Fibroblast of pulmonary artery (primary cell): ENCODE measurements at places on chromosomes 4 and X.

- peak; percentile 96 for DNase-seq
These were observed 92.0 kb upstream of the TNIP3 start for GRCh38 chr4:121255986-121256750.

DNA sequence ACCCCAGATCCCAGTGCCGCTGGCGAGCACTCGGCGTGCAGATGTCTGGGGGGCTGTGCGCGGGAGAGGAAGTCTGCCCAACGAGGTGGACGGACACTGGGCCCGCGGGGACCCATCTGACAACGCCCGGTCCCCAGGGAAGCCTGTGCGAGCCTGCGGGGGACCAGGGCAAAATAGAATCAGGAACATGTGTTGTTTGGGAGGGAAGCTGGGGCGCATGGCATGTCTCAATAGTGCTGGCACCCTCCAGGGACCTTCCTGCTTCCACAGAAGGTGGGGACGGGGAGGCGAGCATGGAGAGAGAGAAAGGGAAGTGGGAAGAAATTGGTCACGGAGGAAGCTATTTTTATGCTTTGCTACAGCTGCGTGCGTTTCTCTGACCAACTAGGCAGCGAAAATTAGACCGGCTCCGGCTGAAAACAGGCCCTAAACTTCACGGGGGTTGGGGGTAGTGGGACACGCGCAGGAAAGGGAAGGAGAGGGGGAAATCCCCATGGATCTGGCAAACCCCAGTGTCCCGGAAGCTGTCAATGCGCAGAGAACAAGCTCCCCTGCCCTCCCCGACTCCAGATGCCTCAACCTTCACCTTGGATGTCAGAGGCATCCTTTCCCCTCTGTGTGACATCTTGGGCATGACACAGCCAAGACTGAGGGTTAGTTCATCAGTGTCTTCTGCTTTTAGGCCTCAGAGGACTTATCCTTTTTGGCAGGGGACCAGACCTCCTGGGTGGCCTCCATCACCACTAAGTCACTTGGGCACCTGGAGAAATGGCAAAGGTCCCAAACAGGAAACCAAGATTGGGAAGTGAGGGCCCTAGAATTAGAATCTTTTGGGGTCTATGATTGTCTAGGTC lies 169.8 kb upstream of the BCOR start:
- no peak for DNase-seq

DNA sequence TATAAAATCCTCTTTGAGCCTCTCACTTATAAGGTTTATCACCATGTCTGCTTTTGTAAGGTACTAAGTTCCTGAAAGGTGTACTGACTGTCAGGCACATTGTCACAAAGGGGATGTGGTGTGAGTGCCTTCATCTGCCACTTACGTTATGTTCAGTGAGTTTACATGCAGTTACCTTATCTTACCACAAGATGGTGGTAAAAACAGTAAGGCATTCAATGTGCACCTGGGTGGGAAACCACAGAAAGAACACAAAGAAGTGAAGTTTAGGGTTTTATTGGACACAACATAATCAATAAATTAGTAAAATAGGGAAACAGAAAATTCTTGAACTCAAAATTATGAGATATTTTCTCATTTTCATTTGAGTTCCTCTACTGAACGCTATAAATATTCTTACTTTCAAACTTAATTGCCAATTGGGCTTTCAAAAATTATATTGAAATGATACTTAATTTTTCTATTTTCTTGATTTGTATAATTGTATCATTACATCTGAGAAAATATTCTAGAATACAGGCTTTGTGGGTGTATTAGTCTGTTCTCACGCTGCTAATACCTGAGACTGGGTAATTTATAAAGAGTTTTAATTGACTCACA lies 650.8 kb downstream of the PCDH7 start:
- DNase-seq, result peak; percentile 71

DNA sequence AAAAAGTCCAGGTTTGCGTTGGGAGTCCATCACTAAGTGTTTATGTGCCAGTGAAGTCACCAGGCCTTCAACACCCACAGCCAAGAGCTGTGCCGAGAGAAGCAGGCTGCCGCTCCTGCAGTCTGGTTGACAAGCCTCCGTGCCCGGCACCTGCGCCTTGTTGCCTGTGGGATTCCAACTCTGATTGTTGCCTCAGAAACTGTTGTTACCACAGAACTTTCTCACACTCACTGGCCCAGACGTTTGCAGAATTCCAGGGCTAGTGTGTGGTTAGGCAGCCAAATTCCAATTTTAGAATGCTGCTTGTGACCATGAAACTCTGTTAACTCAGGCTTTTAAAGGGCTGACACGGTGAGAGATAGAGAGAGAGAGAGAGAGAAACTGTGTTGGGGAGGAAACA lies 119.5 kb upstream of the LIMCH1 start:
- DNase-seq, result peak; percentile 41

DNA sequence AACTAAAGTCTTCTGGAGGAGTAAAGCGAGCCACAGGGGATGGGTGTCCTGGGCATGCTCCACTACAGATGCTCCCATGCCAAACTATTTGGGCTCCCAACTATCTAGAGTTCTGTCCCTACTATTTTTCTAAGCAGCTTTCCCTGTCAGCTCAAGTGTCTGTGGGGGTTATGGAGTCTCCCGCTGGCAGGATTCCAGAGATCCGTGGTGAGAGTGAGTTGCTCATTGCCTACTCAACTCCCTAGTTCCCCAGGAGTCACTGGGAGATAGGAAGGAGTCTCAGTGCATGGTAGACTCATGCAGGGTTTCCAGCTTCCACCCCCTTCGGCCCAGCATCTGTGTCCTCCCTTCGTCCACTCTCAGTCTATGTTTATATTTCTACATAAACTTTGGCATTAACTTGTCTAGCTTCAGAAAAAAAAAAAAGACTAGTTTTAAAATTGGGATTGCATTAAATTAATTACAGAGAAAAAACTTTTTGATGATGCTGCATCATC lies 55.1 kb upstream of the INPP4B start:
- no peak for DNase-seq

DNA sequence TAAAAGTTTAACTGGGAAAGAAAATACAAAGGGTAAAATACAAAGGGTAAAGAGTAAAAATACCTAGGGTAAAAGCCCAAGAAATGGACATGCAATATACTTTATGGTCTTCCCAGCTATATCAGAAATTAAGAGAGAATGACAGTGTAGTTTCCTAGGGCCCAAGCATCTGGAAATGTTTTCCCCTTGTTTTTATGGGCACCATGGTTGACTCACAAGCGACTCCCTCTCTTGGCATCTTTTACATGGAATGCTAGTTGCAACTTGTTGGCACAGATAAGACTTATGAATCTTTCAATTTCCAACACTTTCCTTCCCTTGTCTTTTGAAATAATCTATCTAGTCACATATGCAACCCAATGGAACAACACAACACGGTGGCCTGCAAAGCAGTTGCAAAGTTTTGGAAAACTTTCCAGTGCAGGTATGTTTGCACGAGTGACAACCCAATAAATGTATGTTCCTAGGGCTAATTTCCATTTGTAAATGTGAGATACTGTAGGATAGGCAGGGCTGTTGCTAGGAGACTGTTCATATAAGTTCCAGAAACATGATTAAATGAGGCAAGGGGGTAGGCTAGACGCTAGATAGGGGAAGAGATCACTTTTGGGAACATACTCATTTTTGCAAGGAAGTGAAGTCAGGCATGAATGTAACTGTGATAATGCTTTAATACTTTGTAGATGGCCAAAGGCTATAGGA lies 36.4 kb upstream of the CWH43 start:
- peak; percentile 21 for DNase-seq

DNA sequence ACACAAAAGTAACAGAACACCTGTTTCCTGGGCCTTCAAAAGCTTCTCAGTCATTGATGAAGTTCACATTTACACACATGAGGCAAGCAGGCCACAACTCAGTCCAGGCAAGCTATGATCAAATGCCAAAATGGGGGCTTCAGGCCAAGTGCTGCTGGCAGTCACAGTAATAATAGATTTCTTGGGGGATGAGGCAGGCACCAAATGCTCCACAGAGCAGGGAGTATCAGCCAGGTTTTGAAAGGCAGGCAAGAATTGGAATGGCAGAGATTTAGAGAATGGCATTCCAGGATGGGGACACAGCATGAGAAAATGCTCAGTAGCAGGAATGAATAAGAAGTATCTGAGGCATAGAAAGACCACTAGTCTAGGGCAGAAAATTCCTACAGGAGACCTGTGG lies 52.8 kb downstream of the GRIA3 start:
- DNase-seq, result no peak

GRCh38 chrX:109751698-109752097 lies 18.6 kb upstream of the ACSL4 start:
- no peak for DNase-seq
